ENCODE measurements at places on chromosomes 7 and 10.

DNA sequence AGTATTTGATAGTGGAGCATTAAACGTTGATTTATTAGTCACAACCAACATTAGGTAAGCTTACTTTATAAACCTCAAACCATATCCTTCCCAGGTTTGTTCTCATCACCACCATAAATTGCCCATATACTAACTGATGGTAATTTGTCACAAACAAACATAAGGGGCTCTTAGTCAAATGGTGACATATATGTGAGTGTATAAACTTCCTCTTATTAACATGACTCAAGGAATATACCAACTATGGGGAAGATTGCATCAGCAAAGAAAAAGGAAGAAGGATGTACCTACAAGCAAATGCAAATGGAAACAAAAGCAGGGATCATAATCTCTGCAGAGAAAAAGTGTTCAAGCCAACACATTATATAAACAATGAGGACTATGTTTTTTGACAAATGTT lies 418.2 kb upstream of the AKR1E2 start:
- no peak for DNase-seq

- no peak for DNase-seq
Measured at GRCh38 chr7:87886875-87887274, 10.6 kb downstream of the DBF4 start.

GRCh38 chr7:114825423-114825951 lies 96.4 kb upstream of the MDFIC start:
- peak; percentile 9 for DNase-seq

- no peak for DNase-seq
Measured at GRCh38 chr10:123395906-123396305, 241.7 kb downstream of the BUB3 start.

GRCh38 chr7:3436746-3437145 lies 135.7 kb downstream of the SDK1 start:
- no peak for DNase-seq

DNA sequence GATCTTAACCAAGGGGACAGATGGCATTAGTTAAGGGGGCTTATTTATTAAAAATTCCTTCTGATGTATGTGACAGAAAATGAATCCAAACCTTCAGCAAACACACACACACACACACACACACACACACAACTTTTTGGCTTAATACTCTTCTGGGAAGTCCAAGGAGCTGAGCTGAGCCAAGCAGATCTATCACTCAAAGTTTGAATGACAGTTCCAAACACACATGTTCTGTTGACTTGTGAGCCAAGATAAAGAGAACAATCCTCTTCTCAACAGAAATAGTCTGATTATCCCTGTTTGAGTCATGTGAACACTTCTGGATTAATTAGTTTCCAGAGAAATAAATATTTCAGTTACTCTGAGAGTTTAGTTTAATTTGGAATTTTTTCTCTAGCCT lies 31.5 kb downstream of the KBTBD2 start:
- DNase-seq = no peak

DNA sequence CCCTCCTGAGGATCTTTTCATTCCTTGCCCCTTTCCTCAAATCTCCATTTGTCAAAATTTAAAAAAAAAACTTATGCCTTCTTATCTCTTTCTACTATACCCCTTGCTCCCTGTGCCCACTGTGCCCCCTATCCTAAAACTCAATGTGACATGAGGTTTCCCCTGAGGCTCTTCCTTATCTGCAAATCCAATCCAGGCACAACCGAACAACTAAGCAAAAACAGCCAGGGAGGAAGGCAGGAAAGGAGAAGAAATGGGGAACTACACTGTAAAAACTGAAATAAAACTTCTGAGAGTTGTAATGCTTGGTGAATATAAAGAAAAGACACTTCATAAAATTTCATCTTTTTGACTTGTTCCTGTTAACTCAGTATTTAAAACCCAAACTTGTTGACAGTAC lies 54.2 kb downstream of the CRPPA start:
- DNase-seq = no peak

DNA sequence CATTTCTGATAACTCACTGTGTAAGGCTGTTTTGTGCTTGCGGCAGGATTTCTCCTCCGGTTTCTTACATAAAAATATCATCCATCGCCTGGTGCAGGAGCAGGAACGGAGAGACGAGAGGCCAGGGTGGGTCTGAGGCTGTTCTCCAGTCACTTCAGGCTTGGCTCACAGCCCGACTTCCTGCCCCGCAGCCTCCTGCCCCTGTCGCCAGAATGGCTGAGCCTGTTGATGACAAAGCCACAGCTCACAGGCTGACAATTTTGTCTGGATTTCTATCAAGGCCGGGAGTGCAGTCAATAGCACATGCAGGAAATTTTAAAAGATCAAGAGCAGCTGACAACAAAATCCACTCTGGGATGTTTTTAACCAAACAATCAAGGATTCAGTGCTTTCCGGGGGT lies 229.7 kb upstream of the ZNF32 start:
- DNase-seq = no peak

GRCh38 chr10:120181154-120181553 lies 275.9 kb upstream of the PLPP4 start:
- no peak for DNase-seq

Measured in stimulated activated CD4-positive, alpha-beta T cell treated with anti-CD3 and anti-CD28 coated beads, Interleukin-15, amount 100 ng/mL, for 1 hour (primary cell).